IMR-90 (cell line): ENCODE measurements at places on chromosomes 1 and 21. TPM values are rescaled to one million over a fixed set of nuclear protein-coding genes. Genes with fewer than 3 reads are reported as not detected.

Gene S100A2
- total RNA-seq = 3.6 and 4.4 TPM in 2 replicates

Gene NPHP4
- 1.4 and 2.0 TPM in 2 replicates for total RNA-seq

Gene PLA2G2F
- not detected in 2 replicates for total RNA-seq

Gene PIP5K1A
- total RNA-seq = 52.5 and 59.1 TPM in 2 replicates

Gene TMED5
- total RNA-seq = 20.1 and 53.3 TPM in 2 replicates

Gene PTAFR
- total RNA-seq = under 0.01 and 0.18 TPM in 2 replicates

Gene S100B
- 0.18 TPM in 1 of 2 replicates, not detected in the other for total RNA-seq

Gene SH2D5
- total RNA-seq = 6.7 and 7.2 TPM in 2 replicates

Gene ADAMTS4
- 0.28 and 0.72 TPM in 2 replicates for total RNA-seq

Gene HSD17B7
- 11.7 and 17.7 TPM in 2 replicates for total RNA-seq
